Stimulated activated CD8-positive, alpha-beta memory T cell treated with anti-CD3 and anti-CD28 coated beads, Interleukin-7, amount 100 ng/mL, for 48 hours (primary cell): ENCODE measurements at places on chromosomes 2 and 18.

DNA sequence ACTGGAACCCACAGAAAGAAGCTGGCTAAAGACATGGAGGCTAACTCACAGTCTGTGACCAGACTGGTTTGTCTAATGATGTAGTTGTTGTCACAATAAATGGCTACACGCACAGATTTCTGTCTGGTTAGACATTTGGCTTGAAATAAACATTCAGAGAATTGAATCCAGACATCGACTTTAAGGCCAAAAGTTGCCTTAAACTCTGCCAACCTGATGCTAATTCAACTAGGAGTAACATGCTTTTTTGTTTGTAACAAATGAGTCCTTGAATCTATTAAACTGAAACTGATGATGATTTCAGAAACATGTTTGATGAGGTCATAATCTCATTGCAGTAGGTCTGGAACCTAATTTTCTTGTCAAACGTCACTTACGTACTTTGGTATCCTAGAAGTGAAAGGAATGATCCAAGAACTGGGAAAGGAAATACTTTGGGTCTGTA is 123.8 kb downstream of the ERBB4 start:
- DNase-seq: no peak

GRCh38 chr2:173199294-173199693 is 123.6 kb downstream of the MAP3K20 start:
- no peak for DNase-seq

DNA sequence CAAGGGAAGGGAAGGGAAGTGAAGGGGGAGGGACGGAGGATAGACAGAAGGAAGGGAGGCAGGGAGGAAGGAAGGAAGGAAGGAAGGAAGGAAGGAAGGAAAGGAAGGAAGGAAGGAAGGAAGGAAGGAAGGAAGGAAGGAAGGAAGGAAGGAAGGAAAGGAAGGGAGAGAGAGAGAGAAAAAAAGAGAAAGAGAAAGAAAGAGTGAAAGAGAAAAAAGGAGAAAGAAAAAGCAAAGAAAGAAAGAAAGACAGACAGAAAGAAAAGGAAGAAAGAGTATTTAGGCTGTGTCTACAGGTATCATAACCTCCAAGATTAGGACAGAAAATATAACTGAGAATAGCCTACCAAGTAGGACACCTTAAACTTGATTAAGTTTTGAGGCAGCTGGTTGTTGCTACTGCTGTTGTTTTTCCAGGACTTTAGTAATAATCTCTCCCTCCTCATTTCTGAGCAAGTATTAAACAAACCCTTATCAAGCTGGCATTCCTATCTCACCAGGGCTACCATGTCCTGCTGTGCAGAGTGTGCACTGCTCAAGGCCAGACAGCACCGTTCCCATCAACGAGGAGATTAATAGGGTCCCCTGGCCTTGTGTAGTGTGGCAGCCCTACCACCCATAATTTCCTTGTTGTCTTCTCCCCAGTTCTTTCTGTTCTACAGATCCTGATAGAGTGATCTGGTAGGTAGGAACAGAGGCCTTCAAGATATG is 90.5 kb upstream of the FHL2 start:
- DNase-seq: no peak

GRCh38 chr2:174376967-174377366 is 18.6 kb upstream of the SCRN3 start:
- DNase-seq: no peak

DNA sequence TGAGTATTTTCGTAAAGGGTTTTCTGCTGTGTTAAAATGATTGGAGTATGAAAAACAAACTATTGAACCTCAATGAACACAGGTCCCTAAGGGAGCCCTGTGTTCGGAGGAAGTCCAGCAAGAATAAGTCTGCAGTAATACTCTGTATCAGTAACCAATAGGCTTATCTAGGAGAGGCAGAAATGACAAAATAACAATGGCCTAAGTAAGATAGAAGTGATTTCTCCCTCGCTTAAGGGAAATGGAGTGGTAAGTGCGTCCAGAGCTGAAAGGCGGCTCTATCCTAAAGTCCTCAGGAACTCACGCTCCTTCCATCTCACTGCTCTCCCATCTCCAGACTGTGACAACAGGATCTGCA is 29.3 kb upstream of the MFSD6 start:
- DNase-seq: no peak

- no peak for DNase-seq
These were observed 55.9 kb downstream of the ACVR1C start for GRCh38 chr2:157572725-157573124.
